LoVo (cell line): ENCODE measurements at places on chromosomes 2 and 18.
A peak's percentile ranks its signal among the peaks of the same experiment; 100 is the strongest.

DNA sequence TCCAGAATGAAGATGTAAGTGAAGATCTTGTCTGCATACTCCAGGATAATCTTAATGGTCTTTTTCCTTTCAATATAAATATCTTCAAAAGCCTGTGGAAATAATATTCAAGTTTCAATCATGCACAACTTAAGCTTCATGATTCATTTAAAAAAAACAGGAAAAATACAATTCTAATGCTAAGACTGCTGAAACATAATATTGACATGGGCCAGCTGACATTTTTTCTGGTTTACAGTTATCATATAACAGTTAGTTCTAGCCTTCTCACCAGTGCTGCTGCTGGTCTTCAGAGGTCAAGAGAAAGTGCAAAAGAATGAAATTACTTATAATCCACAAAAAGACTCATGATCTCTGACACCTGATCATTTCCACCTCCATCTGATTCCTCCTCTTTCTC, 110.4 kb upstream of the SCN1A start:
- DNase-seq: no peak

DNA sequence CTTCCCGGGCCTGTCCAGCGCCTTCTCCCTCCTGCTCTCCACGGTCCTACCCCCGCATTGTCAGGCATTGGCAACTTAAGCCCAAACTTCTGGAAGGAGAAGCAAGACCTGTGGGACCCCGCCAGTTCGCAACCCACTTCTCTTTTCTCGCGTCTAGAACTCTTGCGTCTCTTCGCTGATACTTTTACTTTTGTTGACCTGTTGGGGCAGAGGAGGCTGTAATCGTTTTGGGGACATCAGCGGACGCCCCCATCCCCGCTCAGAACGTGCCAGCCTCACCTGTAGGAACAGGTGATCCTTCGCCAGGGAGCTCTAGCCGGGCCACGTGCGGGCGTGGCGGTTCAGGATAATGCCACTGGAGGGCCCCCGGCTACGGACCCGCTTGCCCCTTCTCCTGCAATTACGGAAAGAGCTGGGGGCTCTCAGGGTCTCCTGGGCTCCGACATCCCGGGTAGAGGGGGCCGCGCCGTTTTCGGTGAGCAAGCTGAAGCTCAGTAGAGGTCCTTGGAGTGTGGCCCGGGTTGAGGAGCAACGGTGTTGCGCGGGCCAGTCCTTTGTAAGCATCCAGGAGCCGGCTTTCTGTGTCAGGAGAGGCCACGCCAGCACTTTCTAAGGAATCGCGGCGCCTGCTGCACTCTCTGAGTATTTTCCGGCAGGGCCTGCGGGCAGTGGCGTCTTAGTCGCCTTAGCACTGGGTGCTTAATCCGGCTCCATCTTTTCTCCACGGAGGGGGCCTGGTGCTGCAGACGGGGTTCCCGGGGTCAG, 1.6 kb downstream of the MTCL1 start:
- no peak for DNase-seq

- DNase-seq: peak; percentile 14
These were observed 206.9 kb upstream of the SPRED2 start for GRCh38 chr2:65639156-65639864.

DNA sequence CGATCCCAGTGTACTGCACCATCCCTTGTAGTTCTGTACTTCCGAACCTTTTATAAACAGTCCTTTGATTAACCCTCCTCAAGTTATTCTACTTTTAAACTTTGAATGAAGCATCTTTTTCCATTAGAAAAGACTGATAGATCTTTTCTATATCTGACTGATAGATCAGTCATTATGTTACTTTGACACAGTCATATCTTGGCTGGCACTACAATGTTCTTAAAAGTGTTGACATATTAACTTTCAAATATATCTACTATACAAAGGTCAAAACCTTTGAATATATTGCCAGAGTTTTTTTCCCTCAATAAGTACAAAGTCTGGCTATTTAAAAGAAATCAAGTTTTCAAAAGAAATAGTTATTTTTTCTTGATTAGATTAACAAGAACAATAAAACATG, 35.4 kb upstream of the NABP1 start:
- DNase-seq: no peak

DNA sequence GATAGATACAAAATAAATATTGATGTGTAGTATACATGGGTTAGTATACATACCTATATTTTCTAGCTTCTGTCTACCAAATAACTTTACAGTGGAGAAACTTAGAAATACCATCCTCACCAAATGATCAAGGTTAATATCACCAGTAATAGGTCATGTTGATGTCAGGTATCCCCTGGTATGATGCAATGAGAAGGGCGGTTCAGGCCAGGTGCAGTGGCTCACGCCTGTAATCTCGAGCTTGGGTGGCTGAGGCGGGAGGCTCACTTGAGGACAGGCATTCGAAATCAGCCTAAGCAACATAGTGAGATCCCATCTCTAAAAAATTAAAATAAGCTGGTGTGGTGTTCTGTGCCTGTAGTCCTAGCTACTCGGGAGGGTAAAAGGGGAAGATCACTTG, 38.6 kb downstream of the CIB4 start:
- no peak for DNase-seq

DNA sequence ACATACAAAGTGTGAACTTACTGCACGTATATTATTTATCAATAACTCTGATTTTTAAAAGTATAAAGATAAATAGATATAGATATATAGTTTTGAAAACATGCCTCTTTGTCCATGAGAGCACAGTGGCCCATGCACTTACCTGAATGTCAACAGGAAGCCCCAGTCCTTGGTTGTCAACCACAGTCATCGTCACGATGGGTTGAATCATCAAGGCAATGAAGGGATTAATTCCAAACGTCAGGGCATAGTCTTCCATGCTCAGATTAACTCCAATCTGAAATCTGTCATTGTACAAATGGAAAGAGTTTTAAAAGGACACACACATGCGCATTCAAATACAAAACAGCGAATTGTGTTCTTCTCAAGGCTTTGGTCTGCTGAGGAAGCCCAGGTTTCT, 15.5 kb downstream of the SCYGR4 start:
- no peak for DNase-seq

GRCh38 chr2:230472621-230473018, 56.6 kb downstream of the SP100 start:
- peak; percentile 1 for DNase-seq

DNA sequence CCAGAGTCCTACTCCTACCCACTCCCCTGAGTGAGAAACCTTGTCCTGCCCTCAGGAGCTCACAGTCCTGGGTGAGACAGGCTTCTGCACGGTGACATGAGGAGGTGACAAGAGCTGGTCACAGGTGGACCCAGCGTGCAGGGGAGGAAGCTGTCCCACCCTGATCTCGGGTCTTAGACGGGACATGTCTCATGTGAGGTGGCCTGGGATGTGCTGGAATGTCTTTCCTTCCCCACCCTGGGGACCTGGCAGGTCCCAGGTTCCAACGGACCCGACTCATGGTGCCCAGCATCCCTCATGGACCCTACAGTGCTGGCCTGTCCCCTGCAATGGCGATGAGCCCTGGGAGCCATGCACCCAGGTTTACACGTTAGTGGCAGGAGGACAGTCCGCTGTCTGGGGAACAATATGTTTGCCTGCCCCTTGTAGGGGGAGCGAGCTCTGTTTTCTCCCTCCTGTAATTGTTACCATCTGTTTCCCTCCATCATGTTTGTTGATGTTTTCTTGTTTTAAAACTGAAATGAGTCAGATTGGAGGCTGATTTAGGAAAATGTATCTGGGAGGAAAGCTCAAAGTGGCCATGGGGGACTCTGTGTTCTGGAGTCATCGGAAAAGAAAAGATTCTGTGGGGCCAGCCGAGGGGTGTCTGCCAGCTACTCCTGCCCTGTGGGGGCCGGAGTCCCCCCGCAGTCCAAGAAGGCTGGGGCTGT, 238.1 kb downstream of the KLHL29 start:
- DNase-seq: no peak

- DNase-seq: no peak
These were observed 41.6 kb downstream of the FER1L5 start for GRCh38 chr2:96683972-96684820.

DNA sequence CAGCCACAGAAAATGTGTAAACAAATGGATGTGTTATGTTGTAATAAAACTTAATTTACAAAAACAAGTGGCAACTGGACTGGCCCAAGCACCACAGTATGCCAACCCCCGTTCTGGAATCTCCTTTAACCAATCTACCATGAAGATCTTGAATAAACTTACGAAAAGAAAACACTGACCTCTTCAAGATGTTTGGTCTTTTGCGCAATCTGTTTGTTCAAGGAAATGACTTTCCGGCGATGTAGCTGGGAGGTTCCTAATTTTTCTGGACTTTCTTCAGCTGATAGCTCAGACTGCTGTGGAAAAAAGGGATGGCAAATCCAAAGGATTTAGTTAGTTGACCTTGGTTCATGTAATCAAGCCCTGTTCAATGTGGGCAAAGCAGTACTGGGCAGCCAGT, 55.7 kb downstream of the CCDC93 start:
- no peak for DNase-seq

DNA sequence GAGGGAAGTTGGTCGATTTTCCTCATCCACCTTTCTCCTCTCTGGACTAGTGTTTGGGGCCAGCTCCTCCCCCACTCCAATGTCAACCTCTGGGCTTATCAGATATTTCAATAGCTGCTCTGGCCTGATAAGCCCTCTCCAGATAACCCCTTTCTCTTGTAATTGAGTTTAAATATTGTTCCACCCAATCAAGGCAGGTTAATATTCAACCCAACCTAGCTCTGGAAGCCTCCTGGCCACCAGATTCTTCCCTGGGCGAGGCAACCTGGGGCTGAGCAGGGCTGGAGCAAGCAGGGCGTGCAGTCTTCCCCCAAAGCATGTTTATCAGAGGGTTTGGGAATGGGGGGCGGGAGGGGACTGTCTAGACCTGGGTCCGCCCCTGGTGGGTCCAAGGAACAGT, 73.8 kb downstream of the TFCP2L1 start:
- peak; percentile 51 for DNase-seq

GRCh38 chr2:181785691-181786344, 105.5 kb upstream of the NEUROD1 start:
- peak; percentile 84 for DNase-seq

DNA sequence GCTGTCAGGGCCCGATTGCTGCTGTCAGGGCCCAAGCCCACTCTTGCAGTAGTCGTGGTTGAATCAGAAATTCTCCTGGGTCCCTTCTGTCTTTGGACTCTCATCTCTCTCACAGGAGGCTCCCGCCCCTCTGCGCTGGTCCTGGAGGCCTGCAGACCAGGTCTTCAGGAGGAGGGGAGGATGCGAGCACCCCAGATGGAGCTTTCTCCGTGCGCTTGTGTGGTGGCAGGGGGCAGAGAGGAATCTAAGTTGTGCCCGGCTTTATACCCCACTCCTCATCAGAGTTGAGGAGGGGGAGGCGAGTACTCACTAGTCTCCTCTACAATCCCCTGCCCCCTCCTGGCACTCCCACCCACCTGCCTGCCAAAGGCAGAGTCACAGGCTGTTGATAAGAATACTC, 10.4 kb downstream of the EN1 start:
- no peak for DNase-seq

GRCh38 chr2:228841877-228842276, 429.2 kb downstream of the PID1 start:
- no peak for DNase-seq

DNA sequence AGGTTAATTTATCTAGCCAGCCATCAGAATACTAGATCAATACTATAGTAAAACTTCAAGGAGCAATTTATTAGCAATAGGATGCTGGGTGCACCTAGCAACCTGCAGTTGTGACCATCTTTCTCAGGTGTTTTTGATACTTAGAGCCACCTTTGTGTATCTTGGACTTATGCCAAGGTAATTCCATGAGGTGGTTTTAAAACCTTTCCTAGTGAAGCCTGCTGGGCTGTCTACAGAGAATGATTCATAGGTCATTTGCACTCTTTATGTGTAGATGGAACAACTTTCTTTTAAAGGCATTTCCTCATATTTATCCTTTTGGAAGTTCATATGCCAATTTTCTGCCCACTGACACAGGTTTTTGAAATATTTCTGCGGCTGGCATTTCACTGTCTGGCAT, 1030.1 kb upstream of the POU3F3 start:
- DNase-seq: peak; percentile 54

DNA sequence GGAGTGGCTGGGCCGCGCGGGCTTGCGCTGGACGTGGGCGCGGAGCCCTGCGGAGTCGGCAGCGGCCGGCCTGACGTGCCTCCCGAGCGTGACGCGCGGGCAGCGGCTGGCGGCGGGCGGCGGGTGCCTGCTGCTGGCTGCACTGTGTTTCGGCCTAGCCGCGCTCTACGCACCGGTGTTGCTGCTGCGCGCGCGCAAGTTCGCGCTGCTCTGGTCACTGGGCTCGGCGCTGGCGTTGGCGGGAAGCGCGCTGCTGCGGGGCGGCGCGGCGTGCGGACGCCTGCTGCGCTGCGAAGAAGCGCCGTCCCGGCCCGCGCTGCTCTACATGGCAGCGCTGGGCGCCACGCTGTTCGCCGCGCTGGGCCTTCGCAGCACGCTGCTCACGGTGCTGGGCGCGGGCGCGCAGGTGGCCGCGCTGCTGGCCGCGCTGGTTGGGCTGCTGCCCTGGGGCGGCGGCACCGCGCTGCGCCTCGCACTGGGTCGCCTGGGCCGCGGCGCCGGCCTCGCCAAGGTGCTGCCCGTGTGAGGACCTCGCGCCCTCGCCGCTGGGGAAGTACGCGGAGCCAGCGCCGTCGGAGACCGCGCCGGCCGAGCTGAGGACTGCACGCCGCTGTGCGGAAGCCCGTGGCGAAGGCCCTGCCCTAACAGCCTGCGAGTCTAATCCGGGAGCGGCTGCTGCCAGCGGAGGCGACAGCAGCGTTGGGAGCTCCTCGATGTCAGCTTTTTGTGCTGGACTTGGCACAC, 526 bp downstream of the SFT2D3 start:
- DNase-seq: peak; percentile 79

GRCh38 chr2:227817850-227818674, 4.4 kb downstream of the CCL20 start:
- DNase-seq: peak; percentile 98

GRCh38 chr18:46250084-46250811, 146.1 kb downstream of the HAUS1 start:
- DNase-seq: peak; percentile 12

DNA sequence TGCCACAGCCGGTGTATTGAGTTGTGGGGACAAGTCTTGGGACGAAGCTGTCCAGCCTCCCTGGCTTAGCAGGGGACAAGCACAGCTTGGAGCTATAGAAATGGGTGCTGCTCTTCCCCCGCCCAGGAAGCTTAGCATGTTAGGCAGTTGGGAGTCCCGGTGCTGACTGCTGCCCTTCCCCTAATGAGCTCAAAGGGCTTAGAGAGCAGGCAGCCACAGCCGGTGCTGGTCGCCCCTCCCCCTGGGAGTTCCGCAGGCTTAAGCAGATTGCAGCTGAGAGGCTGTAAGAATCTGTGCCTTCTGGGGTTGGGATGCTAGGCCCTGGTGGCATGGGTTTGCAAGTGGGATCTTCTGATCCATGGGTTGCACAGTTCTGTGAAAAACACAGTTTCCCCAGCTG, 237.3 kb downstream of the DCDC2C start:
- no peak for DNase-seq

- DNase-seq: no peak
These were observed 169.2 kb upstream of the SMAD2 start for GRCh38 chr18:48099481-48100164.

GRCh38 chr2:48707466-48707865, 48.1 kb downstream of the LHCGR start:
- DNase-seq: peak; percentile 3

GRCh38 chr2:30293303-30293921, 62.1 kb downstream of the LBH start:
- peak; percentile 56 for DNase-seq

GRCh38 chr2:200099256-200099655, 143.9 kb downstream of the MAIP1 start:
- no peak for DNase-seq
